ENCODE measurements at places on chromosomes 1 and 21. TPM values are rescaled to one million over a fixed set of nuclear protein-coding genes. Genes with fewer than 3 reads are reported as not detected.

GRCh38 chr1:178254433-178254832 is 160.5 kb downstream of the RASAL2 start:
- no peak for DNase-seq

- no peak for DNase-seq
These were observed 4.2 kb downstream of the HIVEP3 start for GRCh38 chr1:41914516-41914915.

DNA sequence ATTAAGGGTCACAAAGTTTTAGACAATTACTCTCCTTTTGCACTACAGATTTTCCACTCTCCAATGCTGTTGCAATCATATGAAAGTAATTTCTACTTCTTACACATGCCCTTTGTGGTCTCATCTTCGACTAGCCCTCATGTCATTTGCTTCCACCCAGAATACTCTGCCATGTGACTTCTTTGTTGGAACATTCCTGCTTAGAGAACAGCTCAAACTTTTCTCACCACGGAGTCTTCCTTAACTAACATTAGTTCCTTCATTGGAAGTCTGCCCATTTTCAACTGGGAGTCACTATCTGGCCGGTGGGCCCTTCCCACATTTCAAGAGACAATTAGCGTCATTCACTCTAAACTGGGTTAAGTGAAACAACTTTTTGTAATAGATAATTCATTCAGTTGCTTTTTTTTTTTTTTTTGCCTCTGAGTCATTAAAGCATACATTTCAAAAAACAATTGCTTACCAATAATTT is 142.6 kb upstream of the PALMD start:
- DNase-seq = no peak

DNA sequence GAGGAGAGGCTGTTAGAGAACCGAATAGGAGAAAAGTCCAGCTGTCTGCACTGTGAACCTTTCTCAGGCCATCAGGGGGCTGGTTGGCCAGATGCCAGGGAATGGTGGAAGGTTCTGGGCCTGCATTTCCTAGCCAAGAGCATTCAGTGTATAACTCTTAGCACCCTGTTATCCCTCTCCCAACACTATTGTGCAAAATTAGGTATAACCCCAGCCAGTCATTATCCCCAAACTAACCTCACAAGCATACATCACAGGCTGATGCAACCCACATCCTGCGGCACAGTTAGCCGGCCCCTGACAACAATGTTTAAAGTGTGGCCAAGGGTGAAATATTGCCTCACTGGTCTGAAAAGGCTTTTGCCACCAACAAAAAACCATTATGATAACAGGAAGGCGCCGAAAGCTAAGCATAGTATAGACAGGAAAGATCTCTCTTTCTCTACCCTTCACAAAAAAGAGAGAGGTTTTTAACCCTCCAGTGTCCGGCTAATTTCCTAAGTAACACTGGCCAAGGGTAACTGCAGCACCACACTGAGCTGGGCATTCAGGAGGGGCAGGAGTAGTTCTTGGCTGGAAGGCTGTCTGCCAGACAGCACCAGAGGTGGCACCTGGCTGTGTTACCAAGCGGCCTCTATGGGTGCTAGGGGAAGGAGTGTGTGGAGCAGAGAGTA is 77.3 kb upstream of the BCAR3 start:
- DNase-seq = peak; percentile 81

- no peak for DNase-seq
These were observed 69.6 kb upstream of the B3GALT2 start for GRCh38 chr1:193256019-193256418.

GRCh38 chr1:96703186-96703585 is 18.4 kb upstream of the PTBP2 start:
- no peak for DNase-seq

GRCh38 chr21:43816611-43817071 is 27.3 kb downstream of the RRP1 start:
- no peak for DNase-seq

DNA sequence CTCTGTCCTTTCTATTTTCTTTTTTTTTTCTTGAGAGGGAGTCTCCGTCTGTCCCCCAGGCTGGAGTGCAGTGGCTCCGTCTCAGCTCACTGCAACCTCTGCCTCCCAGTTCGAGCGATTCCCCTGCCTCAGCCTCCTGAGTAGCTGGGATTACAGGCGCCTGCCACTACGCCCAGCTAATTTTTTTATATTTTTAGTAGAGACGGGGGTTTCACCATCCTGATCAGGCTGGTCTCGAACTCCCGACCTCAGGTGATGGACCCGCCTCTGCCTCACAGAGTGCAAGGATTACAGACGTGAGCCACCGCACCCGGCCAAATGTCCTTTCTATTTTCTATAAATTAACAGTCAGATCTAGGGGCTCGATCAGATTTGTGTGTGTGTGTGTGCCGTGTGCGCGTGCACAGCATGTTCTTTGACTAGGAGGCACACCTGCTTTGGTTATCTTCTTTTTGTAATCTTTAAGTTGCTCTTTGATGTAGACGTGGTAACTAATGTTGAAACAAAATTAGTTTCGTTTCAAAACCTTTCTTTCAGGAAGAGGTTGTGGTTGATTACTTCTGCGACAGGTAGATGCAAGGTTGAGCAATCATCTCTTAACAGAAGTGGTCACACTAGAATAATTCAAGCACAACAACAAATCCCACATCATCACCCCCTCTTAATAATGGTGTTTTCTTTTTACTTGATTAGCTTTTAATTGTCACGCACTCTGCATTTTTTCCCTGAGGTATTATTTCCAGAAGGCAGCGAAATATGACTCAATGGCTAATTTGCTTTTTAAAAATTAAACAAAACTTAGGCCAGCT is 779 bp upstream of the DEGS1 start:
- DNase-seq = peak; percentile 6

GRCh38 chr1:182447660-182448059 is 2.3 kb upstream of the RGSL1 start:
- no peak for DNase-seq

- DNase-seq = no peak
These were observed 127.6 kb downstream of the MRPS6 start for GRCh38 chr21:34201001-34201400.

DNA sequence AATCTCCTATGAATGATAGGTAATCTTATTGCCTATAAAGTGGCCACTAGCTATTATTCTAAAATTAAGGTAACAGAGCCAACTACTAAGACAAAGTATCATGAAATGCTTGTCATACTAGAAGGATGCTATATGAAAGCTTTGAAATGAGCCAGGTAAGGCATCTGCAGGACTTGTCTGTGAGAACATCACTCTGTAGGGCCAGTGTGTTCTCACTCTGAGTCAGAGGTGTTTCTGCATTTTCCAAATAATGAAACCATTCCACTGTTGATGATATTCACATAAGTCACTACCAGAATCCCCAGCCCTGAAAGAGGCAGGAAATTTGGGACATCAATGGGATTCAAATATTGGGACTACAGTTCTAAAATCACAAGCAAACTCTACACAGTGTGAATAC is 25.8 kb upstream of the GBP5 start:
- DNase-seq = no peak

- peak; percentile 77 for DNase-seq
These were observed 450 bp downstream of the SDE2 start for GRCh38 chr1:225998560-225999226.

GRCh38 chr1:98296681-98297080 is 364.8 kb upstream of the SNX7 start:
- DNase-seq = no peak

DNA sequence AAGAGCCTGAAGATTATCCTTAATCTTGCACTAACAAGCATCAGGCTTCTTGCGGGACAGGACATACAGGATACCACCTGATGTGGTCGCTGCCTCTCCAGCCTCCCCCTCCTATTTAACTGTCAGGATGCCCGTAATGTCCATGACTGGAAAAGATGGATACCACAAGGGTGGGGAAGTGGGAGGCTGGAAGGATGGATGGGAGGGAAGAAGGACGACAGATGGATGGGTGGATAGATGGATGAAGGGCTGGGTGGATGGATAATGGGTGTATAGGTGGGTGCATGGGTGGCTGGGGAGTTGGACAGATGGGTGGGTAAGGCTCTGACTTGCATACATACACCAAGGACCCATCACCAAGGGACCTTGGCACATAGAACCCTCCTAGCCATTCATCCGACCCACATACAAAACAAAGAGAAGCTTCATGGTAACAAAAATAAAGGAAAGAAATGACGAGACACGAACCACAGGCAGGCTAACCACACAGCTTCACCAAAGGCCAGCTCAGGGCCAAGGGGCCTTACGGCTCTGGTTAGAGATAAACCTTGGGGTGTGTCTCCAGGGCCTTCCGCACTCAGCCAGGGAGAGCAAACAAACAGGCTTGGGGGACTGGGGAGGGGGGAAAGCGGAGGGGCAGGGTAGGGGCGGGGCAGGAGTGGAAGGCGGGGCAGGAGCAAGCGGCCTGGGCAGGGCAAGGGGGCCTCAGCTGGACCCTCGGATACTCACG is 50.5 kb downstream of the HSPG2 start:
- DNase-seq = no peak

GRCh38 chr1:244970236-244970743 is 105.9 kb upstream of the HNRNPU start:
- DNase-seq = peak; percentile 79

Gene CLIC6
- total RNA-seq = under 0.01 TPM

Gene LCE3E
- total RNA-seq = not detected

Gene OPTC
- total RNA-seq = not detected

Gene RGS16
- 0.29 TPM for total RNA-seq

Gene CCDC27
- not detected for total RNA-seq

Gene RHBDL2
- total RNA-seq = 0.59 TPM

Gene RNF223
- total RNA-seq = not detected
